Stimulated activated CD4-positive, alpha-beta T cell treated with anti-CD3 and anti-CD28 coated beads, Interleukin-1b, Interleukin-23, amount 100 ng/mL, for 1 hour (primary cell): ENCODE measurements at places on chromosomes 7 and 10.

- no peak for DNase-seq
Observed at GRCh38 chr7:76998285-76998589, 33.9 kb downstream of the SPDYE17 start.

DNA sequence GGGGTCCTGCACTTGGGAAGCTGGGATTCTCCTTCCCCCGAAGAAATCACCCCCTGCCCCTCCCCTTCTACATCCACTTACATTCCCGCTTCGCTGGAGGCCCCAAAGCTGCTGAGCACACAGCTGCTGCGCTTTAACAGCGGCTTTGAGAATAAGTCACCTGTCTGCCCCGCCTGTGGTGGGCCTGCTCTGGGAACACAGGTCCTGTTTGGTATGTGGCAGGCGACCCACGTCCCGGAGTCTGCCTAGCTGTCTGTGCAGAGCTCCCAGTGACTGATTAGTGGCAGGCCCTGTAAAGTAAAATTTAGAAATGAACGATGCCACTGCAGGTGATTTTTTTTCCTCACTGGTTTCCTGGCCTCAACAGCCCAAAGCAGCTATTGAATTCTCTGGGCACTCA, 47.0 kb downstream of the CDH23 start:
- DNase-seq: no peak

GRCh38 chr10:927131-927530, 4.4 kb downstream of the LARP4B start:
- no peak for DNase-seq

- DNase-seq: no peak
Observed at GRCh38 chr10:73650537-73651331, 5.1 kb downstream of the SYNPO2L start.
